ENCODE measurements at places on chromosomes 6 and 20.

- no peak for DNase-seq
Observed at GRCh38 chr6:107185391-107185970, 70.2 kb upstream of the BEND3 start.

GRCh38 chr6:68729377-68729903 lies 94.4 kb downstream of the ADGRB3 start:
- DNase-seq: no peak

GRCh38 chr20:50868509-50869495 lies 62.4 kb downstream of the ADNP start:
- DNase-seq: no peak

DNA sequence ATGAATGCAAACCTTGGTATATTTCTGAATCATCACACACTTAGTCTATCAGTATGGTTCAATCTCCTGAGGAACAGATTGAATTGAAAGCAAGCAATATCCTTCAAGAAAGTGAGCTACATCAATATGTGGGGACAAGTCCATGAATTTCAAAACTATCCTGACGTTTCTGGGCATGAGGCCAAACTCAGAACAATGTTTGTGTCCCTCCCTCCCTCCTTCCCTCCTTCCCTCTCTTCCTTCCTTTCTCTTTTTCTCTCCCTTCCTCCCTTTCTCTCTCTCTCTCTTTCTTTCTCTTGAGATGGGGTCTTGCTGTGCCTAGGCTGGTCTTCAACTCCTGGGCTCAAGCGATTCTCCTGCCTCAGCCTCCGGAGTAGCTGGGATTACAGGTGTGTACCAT lies 27.9 kb upstream of the SYNCRIP start:
- no peak for DNase-seq

GRCh38 chr6:90459225-90459758 lies 127.6 kb downstream of the MAP3K7 start:
- DNase-seq: no peak

GRCh38 chr6:28145231-28145630 lies 3.5 kb downstream of the ZKSCAN8 start:
- no peak for DNase-seq

GRCh38 chr6:4599924-4600323 lies 176.3 kb upstream of the CDYL start:
- DNase-seq: no peak

GRCh38 chr6:134535831-134536230 lies 217.9 kb upstream of the SGK1 start:
- no peak for DNase-seq

DNA sequence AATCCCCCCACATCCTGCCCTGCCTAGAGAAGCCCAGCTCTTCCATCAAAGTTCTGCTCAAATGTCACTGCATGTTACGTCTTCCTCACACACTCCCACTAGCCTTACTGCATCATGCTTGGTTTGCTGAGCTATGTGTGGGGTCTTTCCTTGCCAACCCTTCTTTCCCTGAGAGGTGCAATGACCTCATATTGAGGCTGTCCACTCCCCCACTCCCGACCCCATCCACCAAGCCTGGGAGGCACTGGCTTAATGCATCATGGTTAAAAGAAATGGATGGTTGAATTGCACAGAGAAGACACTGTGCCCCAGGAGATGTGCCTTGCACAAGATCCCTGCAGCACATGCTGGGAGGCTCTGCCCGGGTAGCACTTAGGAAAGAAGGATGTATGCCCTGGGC lies 7.7 kb upstream of the IRF4 start:
- DNase-seq: no peak

DNA sequence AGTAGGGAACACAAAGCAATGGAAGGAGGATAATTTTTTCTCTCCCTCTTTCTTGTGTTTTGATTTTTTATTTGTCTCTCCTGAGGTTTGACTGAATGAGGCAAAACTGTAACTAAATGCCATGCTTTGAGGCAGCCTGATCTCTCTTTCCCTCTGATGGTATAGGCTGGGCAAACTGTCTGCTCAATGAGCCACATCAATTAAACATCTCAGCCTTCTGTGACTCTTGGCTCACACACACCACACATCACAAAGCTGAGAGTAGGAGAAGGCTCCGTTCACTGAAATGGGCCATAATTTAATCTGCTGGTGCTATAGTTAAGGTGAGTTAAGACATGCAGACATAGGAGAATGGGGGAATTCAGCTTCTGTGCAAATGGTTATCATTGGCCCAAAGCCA lies 28.1 kb upstream of the SCGN start:
- no peak for DNase-seq

GRCh38 chr6:1665214-1665613 lies 55.5 kb downstream of the FOXC1 start:
- DNase-seq: no peak

GRCh38 chr6:3138341-3138740 lies 19.0 kb downstream of the TUBB2A start:
- no peak for DNase-seq

GRCh38 chr6:83192456-83192855 lies 609 bp downstream of the PGM3 start:
- no peak for DNase-seq

GRCh38 chr6:36312854-36313648 lies 23.6 kb downstream of the BNIP5 start:
- DNase-seq: no peak

DNA sequence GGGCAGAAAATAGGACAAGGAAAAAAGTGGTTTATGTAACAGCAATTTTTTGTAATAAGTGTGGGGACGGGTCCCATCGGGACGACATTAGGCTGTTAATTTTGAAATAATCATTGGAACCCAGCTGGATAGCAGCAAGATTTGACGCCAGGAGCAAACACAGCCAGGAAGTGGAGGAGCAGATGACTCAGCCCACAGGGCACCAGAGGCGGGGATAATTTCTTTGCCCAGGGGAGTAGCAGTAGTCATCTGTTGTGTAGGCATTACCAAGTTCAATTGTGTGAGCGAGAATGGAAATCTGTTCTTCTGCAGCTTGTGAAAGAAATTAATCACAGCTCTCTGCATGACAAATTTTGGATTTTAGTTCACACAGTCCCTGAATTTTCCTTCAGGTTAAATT lies 22.6 kb upstream of the RIN2 start:
- DNase-seq: no peak

DNA sequence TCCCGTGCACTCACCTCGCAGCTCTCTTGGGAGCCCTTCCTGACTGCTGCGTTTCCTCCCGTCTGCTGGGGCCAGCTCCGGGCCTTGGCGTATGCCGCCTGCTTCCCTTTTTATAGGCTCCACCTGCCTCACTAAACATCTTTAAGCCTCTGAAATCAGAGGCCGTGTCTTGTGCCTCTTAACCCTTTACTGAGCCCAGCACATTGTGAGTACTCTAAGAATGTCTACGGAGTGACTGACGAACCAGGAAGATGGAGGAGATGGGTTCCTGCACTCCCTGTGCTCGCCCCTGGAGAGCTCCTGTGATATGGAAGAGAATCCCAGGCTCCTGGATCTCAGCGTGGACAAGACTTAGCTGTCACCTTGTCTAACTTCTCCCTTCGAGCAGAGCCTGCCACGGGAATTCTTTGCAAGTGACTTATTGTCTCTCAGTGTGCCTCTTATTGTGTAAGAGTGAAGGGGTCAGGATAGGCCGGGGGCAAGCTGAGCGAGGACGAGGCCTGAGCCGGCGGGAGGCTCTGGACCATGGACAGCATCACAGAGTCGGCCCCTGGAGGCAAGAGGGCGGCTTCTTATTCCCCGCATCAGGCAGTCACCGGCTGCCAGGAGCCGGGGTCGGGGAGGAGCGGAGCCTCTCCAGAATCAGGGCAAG lies 70.9 kb upstream of the CCDC167 start:
- no peak for DNase-seq

DNA sequence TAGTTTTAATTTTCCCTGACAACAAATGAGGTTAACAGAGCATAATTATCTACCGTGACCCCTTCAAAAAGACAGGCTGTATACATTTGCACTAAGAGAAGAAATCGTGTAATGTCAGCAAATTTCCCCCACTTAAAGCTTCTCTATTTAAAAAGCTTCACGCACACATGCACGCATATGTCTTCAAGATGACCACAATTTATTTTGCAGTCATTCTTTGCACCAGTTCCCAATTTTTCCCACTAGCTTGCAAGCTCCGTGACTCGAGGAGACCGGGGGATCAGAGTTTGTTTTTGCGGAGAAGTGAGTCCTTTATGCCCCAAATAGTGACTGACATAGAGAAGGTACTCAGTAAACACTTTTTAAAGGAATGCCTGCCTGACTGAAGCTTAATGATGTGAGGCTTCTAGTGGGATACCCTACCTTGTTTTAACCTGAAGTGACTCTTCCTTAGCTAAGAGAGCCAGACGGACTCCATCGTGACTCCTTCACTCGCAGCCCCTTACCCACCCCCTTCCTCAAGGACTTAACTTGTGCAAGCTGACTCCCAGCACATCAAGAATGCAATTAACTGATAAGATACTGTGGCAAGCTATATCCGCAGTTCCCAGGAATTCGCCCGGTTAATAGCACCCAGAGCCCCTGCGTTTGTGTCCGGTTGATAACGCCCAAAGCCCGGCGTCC lies 9.3 kb upstream of the NQO2 start:
- DNase-seq: no peak

DNA sequence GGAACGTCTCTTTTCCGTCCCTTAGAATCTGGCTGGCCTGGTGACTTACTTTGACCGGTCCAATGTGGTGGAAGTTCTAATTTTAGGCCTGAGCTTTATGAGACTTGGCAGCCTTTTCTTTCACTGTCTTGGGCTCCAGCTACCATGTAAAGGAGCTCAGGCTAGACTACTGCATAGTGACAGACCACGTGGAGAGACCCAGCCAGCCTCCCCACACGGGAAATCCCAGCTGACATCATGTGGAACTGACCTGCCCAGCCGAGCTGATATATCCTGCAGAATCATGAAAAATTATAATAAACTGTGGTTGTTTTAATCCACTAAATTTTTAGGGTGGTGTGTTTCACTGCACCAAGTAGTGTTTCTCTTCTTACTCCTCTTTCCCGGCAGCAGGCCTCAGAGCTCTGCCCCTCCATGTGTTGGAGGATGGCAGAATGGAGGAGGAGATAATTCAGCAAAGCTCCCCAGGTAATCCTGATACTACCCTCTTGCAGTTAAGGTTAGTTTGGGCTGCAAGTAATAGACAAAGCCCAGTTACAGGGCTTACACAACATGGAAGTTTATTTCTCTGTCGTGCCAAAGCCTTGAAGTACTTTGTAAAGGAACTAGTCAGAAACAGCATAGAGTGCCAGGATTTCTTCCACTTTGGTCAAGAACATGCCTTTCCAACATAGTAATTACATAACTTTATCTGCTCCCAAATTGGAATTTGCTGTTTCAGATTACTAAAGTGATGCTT lies 87.5 kb downstream of the SH3BGRL2 start:
- no peak for DNase-seq

DNA sequence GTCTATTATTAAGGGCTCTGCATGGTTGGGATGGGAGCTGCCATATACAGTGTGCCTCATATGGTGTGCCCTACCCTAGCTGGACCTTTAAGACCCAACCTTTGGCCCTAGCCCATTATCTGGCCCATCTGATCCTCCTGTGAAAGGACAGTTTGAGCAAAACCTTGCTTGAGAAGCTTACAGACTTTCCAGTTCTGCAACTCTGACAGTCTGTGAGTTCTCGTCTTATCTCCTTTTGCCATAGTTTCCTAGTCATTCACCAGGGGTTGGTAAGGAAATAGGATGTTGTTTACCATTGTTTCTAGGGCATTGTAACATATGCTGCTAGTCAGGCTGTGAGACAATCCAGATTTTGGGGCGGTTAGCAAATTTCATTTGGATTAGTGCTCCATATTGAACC lies 17.2 kb downstream of the CTNNBL1 start:
- DNase-seq: no peak

- no peak for DNase-seq
Observed at GRCh38 chr6:44194326-44194725, 22.4 kb upstream of the MYMX start.

- no peak for DNase-seq
Observed at GRCh38 chr6:16326971-16327776, 88.8 kb downstream of the GMPR start.

DNA sequence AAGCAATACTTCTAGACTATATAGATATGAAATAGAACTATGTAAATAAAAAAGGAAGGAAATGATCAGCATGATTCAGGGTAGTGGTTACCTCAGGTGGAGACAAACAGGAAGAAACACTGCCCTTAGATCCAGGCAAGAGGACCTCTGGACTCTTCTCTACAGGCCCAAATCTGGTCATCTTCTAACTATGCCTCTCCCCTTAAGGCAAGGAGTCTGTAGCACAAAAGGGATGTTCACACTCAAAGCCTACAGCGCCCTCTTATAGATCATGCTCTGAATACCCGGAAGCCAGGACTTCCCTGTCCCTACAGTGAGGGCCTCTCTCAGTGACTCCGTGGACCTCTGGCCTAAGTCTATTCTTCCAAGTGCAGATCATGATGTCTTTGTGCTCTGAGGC lies 30.4 kb upstream of the HIVEP2 start:
- no peak for DNase-seq

DNA sequence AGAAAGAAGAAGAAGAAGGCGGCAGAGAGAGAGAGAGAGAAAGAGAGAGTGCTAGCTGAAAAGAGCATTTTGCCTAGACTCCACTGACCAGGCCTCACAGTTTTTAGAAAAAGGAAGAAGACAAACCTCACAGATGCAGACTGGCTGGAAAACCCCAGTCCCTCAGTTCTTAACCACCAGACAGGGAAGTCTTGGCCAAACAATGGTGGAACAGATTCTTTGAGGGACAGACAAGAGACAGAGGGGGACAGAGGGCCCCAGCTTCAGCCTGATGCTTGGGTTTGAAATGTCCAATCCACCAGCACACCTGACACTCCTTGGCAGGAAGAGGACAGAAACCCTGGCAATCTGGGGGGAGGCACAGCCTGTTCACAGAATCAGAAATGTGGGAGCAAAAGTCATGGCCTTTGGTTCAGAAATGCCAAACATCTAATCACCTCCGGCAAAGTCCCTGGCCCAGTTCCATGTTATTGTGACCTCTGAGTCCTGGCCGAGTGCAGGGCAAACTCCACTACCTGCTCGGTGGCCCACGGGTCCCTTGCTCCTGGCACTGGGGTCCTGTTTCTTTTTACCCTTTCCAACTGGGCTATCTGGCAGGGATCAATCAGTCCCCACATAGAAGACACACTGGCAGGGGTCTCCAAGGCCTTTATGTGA lies 235.2 kb downstream of the LY86 start:
- no peak for DNase-seq

GRCh38 chr20:23966927-23967615 lies 21.5 kb downstream of the GGTLC1 start:
- DNase-seq: no peak

- no peak for DNase-seq
Observed at GRCh38 chr6:87522686-87523085, 49.9 kb downstream of the SLC35A1 start.

GRCh38 chr6:77774457-77774856 lies 121.6 kb downstream of the MEI4 start:
- DNase-seq: no peak

- DNase-seq: no peak
Observed at GRCh38 chr20:21729316-21729715, 23.9 kb downstream of the PAX1 start.

GRCh38 chr20:38473367-38473795 lies 738 bp downstream of the RALGAPB start:
- DNase-seq: no peak

GRCh38 chr6:127879685-127880084 lies 21.2 kb downstream of the THEMIS start:
- no peak for DNase-seq

- DNase-seq: no peak
Observed at GRCh38 chr20:44494266-44494665, 18.6 kb downstream of the TTPAL start.

All from activated CD8-positive, alpha-beta memory T cell treated with anti-CD3 and anti-CD28 coated beads for 1 hour (primary cell).